ENCODE measurements at places on chromosomes 5 and 9.

- DNase-seq = no peak
Measured at GRCh38 chr9:33425128-33425533, 22.3 kb downstream of the AQP3 start.

- DNase-seq = no peak
Measured at GRCh38 chr5:91212714-91213092, 170.4 kb downstream of the ARRDC3 start.

- no peak for DNase-seq
Measured at GRCh38 chr5:41871852-41872251, 1.6 kb upstream of the OXCT1 start.

DNA sequence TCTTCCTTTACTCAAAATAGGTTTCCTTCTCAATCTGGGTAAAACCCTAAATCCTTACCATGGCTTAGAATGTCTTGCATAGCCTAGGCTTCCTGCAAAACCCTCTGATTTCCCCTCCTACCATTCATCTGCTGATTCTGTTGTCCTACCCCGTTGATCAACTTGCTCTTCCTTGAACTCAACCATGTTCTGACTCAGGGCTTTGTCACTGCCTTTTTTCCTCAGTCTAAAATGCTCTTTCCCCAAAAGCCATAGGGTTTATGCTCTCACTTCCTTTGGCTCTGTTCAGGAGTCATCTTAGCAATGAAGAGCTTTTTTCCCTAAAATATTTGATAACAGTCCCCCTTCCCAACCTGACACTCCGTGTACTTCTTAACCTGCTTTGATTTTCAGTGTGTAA is 79.4 kb upstream of the IZUMO3 start:
- DNase-seq = no peak

- DNase-seq = no peak
Measured at GRCh38 chr9:6076851-6077250, 61.4 kb upstream of the RANBP6 start.
